ENCODE measurements at places on chromosomes 7 and 10.

DNA sequence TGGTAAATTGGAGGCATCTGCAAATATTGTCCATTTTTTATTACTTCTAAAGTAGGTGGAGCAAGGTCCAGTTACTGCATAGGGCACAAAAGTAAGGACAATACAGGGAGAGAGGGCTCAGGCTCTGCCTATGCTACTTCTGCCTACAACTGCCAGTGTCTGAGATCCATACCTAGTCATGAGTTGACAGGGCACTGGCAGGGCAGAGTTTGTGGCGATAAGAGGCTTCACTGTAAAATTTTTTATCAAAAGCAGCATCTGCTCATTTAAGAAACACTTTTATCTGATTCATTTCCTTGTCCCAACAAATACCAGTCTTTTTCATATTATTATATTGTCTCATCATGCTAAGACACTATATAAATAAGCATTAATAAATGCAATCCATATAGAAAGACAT, 178.0 kb downstream of the LRRN3 start:
- no peak for DNase-seq

DNA sequence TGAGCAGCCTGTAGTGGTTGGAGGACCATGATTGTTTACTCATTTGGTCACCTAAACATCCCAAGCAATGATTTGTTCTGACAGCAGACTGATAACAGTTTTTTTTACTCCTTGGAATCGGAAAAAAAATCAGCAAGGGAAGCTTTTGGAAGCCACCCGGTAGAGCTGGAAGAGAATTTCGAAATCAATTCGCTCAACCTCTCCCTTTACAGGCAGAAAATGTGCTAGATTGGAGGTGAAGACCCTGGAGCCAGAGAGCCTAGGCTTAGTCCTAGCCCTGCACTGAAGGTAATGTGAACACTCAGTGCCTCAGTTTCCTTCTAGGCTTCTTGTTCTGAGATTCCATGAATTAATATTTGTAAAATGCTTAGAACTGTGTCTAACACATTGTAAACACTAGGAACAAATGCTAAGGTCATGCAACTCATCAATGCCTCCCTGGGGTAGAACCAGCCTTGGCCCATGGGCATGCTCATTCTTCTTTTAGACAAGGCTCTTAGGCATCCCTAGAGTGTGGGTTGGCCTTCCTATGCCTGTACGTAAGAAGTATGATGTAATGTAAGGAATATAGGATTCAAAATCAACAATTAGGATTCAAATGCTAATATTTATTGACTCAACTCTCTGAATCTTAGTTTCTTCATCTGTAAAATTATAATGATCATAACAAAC, 52.7 kb downstream of the MET start:
- DNase-seq = no peak

DNA sequence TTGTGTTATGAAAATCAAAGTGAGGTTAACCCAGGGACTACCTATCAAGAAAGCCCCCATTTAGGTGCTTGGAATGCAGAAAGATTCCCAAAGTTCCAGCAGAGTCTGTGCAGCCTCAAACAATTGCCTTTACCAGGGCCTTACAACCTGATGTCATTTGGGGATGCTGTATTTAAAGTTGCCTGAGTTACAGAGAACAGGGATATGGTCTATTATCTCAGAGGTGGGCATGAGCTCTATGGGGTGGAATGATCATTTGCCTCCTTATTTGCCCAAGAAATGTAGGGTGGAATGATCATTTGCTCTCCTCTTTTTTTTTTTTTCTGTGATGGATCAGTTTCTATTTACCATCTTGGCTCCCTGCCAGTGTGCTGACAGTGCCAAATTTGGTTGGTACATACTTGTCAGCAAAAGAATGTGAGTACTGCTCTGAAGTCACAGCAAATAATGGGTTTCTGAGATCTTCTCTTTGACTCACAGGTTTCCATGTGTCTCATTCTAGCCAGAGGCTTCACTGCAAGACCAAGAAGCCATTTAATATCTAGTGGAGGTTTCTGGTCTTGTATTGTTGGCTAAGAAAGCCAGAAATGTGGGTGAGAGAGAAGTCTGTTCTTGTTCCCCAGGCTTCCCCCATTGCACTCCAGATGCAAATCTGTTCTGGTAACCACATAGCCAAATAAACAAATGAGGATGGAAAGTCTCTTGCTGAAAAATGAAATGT, 45.5 kb upstream of the ZNRF2 start:
- no peak for DNase-seq

DNA sequence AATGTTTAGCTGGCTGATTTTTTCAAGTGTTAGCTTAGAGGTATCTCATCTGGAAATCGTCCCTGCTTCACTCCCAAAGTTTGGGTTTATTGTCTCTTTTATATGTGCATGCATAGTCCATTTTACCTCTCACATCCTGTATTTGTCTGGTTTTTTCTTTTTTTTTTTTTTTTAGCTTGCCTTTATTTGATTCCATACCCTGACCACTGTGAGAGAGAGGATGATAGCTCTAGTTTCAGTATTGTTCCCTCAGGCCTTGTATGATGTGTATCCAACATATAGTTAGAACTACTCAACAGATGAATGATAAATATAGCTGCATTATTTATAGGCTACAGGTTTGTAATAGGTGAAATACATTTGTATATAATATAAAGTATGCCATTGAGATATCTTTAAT, 29.9 kb downstream of the PCGF5 start:
- DNase-seq = no peak

- DNase-seq = no peak
Measured at GRCh38 chr7:73770002-73770859, at the start of gene CLDN3. TSS of gene CLDN3 (minus strand) at chr7:73770270. CDS start at chr7:73770049, 221 bp downstream.

- DNase-seq = no peak
Measured at GRCh38 chr7:88664630-88665233, 94.8 kb upstream of the ZNF804B start.
